Hematopoietic multipotent progenitor cell treated with erythropoietin and hydrocortisone succinate and interleukin-3 and kit ligand, for 8 days (in vitro differentiated cells): ENCODE measurements at places on chromosomes 7 and 10.

GRCh38 chr10:31677195-31678138, 251.2 kb downstream of the ARHGAP12 start:
- no peak for DNase-seq

DNA sequence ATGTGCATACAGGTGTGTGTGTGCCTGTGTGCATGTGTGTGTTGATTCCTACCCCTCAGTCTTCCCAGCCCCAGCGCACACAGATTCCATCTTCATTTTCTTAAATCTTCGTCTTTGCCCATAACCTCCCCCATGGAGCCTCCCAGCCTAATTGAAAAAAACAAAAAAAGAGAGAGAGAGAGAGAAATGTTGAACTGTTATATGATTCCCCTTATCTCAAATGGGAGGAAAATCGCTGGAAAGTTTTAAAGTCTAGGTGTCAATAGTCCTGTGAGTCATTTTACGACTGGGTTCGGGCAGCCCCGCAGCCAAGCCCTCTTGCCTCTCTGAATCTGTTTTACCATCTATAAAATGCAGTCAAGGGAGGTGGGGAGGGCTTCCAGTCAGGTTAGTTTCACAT, 60.9 kb downstream of the SPOCK2 start:
- no peak for DNase-seq

GRCh38 chr10:89502549-89502948, 32.8 kb downstream of the SLC16A12 start:
- no peak for DNase-seq

GRCh38 chr7:138975343-138976104, 5.7 kb downstream of the KIAA1549 start:
- no peak for DNase-seq

- no peak for DNase-seq
These were observed 34.6 kb downstream of the GET4 start for GRCh38 chr7:910931-911431.

- no peak for DNase-seq
These were observed 266.5 kb upstream of the SEMA3A start for GRCh38 chr7:84461093-84461492.

- no peak for DNase-seq
These were observed 13.1 kb upstream of the ADAM8 start for GRCh38 chr10:133289761-133290160.

GRCh38 chr7:91959023-91959422, 18.4 kb downstream of the AKAP9 start:
- DNase-seq: no peak

DNA sequence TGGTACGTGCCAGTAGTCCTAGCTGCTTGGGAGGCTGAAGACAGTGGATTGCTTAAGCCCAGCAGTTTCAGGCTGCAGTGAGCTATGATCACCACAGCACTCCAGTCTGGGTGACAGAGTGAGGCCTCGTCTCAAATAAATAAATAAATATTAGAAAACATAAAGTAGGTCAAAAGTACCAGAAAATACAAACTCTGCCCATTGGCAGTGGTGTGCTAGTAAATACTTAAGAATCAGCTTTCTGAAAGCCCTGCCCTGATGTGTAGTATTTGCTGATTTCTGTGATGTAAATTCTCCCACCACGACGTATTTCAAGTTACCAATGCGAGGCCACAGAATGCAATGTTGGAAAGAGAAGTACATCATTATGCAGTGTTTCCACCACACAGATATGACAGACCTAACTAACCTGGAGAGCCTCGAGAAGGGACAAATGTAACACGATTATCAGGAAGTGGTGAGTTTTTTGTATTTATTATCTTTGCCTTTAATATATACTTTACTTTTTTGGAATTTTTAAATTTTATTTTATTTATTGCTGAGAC, 11.8 kb upstream of the MAP3K8 start:
- DNase-seq: no peak
